ENCODE measurements at places on chromosomes 16 and 17.

GRCh38 chr17:13393841-13394710 lies 207.7 kb downstream of the HS3ST3A1 start:
- DNase-seq, result no peak

DNA sequence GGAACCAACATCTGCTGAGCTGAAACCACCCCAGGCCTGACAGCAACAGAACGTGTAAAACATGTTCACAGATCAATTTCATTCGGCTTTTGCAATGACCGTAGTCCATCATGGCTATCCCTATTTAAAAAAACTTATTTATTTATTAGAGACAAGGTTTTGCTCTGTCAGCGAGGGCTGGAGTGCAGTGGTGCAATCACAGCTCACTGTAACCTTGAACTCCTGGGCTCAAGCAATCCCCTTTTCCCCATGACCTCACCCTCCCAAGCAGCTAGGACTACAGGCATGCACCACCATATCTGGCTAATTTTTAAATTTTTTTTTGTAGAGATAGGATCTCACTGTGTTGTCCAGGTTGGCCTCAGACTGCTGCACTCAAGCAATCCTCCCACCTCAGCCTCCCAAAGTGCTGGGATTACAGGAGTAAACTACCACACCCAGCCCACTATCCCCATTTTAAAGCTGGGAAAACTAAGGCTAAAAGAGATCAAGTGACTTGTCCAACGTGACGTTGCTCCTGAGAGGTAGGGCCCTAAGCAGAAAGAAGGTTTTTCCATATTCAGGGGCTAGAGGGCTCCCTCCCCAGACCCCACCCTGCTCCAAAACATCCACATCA lies 77.7 kb downstream of the MYH11 start:
- no peak for DNase-seq

DNA sequence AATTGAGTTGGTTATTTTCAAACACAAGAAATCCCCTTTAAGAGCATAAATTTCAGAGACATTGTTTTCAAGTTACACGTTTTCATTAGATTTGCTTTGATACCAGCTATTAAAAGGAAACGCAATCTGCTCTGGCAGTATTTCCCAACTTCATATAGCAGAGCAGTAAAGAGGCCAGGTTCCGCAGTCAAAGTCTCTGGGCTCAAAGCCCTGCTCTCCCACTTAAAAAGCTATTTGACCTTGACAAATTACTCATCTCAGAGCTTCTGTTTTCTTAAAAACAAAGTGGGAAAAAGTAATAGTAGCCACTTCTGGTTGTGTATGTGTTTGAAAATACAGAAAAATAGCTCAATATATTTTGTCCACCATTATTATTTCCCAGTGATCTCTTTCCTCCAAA lies 89.7 kb upstream of the CDYL2 start:
- DNase-seq, result no peak

- DNase-seq, result no peak
These were observed 6.5 kb downstream of the SLC6A4 start for GRCh38 chr17:30229012-30229411.

DNA sequence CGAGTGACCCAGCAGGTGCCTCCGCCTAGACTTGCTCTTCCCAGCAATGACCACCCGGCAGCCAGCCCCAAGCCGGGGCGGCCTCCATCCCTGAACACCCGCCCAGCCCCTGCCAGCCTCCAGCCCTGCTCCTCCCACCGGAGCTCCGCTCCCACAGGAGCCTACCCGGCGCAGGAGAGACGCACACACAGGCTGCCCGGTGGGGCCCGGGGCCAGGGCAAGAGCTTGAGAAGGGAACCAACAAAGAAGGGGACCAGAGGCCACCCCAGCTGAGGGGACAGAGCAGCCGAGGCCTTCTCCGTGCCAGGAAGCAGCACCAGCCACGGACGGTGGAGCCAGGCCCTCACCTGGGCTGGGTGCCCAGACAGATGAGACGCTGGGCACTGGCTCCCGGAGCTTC lies 13.8 kb downstream of the PKD1 start:
- no peak for DNase-seq

DNA sequence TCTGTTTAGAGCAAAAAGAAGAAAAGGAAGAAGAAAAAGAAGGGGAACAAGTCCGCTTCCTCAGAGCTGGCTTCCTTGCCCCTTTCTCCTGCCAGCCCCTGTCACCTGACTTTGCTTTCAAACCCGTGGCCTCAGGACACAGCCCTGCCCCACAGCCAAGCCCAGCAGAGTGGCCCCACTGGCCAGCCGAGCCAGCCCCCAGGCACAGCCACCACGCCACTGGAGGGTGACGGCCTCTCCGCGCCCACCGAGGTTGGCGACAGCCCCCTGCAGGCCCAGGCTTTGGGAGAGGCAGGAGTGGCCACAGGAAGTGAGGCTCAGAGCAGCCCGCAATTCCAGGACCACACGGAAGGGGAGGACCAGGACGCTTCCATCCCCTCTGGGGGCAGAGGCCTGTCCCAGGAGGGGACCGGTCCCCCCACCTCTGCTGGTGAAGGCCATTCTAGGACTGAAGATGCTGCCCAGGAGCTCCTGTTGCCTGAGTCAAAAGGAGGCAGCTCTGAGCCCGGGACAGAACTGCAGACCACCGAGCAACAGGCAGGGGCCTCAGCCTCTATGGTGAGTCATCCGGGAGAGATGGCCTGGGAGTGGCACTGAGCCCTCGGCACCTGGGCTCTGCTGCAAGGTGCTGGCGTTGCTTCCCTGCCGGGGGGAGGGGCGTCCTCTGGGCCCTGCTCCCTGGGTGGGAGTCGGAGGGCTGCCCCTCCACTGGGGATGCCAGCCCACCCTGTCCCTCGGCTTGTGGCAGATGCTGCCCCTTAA lies 27.3 kb downstream of the RNF213 start:
- DNase-seq, result no peak

DNA sequence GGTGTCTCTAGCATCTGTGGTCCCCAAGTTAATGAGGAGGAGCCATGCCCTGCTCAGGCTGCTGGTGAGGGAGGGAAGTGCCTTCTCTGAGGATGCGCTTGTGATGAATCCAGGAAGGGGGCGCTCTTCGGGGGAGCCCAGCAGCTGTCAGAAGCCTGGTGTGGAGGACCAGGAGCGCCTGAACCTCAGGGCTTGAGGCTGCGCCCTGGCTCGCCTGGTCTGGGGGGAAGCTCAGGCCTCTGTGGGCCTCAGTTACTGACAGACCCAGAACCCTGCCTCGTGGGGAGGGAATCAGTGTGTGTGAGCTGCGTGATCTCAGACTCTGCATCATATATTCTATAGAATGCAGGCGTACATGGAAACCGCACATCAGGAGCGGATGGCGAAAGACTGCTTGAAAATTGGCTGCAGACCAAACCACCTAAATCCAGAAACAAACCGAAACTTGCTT lies 126.1 kb downstream of the SEC14L1 start:
- no peak for DNase-seq

GRCh38 chr17:27635275-27635823 lies 4.4 kb downstream of the LGALS9 start:
- DNase-seq, result no peak

- no peak for DNase-seq
These were observed 42.5 kb downstream of the DNAH17 start for GRCh38 chr17:78534492-78535272.

- no peak for DNase-seq
These were observed 1.9 kb downstream of the KAT2A start for GRCh38 chr17:42119301-42119700.

GRCh38 chr16:12341966-12342365 lies 365.4 kb downstream of the SNX29 start:
- no peak for DNase-seq

DNA sequence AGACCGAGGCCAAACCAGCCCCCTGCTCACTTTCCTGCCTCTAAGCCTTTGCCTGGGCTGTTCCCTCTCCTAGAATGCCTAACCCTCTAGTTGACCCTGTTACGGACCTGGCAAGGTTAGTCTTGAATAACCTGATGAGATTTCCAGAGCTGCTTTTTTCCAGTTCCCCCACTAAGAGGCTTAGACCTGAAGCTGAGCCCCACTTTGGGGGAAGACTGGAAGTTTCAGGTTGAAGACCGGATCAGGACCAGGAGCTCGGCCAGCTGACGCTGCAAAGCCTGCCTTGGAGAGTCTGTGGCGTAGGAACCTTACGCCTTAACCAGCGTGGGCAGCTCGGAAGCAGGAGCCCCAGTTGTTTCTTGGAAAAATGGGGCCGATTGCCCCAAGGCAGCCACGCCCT lies 129.8 kb downstream of the OR1D5 start:
- no peak for DNase-seq

GRCh38 chr17:77516902-77517301 lies 376.1 kb downstream of the SEC14L1 start:
- DNase-seq, result peak; percentile 34

- DNase-seq, result no peak
These were observed 19.8 kb downstream of the B9D1 start for GRCh38 chr17:19342611-19343255.

DNA sequence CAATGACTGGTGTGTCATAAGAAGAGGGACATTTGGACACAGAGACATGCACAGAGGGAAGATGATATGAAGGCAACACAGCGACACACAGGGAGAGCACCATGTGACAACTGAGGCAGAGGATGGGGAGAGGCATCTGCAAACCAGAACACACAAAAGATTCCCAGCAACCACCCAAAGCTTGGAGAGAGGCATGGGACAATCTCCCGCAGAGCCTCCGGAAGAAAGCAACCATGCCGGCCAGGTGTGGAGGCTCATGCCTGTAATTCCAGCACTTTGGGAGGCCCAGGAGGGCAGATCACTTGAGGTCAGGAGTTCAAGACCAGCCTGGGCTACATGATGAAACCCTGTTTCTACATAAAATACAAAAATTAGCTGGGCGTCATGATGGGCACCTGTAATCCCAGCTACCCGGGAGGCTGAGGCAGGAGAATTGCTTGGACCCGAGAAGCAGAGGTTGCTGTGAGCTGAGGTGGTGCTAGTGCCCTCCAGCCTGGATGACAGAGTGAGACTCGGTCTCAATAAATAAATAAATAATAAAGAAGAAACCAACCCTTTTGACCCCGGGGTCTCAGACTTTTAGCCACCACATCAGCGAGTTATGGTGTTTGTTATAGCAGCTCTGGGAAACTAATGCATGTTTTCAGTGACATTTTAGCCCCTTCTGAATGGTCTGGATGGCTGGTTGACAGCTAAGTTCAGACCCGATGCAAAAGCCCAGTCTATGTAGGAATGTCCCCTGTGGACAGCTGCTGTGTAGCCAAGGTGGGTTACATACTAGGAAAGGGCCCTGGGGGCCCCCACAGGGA lies 13.8 kb upstream of the PLCG2 start:
- DNase-seq, result no peak

- no peak for DNase-seq
These were observed 25.3 kb upstream of the WIPI1 start for GRCh38 chr17:68482576-68483041.

GRCh38 chr17:8706431-8706830 lies 38.2 kb downstream of the CCDC42 start:
- DNase-seq, result no peak

DNA sequence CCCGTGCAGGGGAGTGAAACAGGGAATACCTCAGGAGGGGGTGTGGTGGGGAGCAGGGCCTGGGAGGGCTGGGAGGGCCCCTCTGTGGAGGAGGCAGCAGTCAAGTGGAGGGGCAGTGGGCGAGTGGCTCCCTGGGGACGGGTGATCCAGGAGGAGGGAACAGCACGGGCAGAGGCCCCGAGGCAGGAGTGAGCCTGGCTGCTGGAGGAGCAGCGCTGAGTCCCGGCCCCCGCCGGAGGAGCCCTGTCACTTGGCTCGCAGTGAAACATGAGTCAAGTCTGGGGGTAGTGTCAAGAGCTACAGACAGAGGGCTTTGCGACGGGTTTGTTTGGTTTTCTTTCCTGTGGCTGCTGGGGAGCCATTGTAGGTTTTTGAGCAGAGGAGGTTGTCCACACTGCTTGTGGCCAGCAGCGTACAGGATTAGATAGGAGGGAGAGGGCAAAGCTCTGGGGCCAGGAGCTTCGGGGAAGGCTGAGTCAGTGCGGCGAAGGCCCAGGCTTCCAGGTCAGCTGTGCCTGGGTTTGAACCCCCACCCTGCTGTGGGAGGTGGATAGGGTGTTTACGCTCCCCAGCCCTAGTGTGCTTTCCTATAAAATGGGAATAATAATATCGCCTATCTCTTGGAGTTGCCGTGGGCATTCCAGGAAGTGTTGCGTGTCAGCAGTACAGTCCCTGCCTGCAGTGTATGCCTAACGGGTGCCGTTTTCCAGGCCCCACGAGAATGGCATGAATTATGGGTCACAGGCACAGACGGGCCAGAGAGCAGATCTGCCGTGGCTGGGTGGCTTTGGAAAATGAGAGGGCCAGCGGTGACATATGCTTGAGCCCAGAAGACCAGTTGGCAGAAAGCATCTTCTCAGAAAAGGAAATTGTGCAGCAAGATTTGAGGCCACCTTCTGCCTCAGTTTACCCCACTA lies 115.9 kb upstream of the CIBAR2 start:
- no peak for DNase-seq

- no peak for DNase-seq
These were observed 14.5 kb downstream of the SLC7A6OS start for GRCh38 chr16:68296291-68296690.

- no peak for DNase-seq
These were observed 1.1 kb upstream of the PIGQ start for GRCh38 chr16:568401-569258.

DNA sequence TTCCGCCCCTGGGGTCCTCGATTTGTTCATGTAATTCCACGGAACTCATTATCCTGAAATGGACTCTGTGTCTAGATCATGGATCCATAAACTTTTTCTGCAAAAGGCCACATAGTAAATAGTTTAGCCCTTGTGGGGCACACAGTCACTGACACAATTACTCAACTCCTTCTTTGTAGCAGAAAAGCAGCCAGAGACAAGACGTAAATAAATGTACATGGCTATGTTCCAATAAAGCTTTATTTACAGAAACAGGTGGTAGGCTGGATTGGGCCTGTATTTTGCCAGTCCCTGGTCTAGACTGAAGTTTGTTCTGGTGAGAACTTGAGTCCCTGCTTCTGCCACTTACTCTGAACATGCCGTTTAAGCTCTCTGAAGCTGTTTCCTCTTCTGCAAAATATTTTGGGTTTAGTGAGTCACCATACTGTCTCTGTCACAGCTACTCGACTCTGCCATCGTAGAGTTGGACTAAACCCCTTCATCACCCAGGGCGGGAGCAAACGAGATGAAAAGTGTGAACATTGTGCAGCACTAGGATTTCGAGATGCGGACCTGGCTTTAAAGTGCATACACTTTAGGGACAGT lies 61.9 kb upstream of the FOXF1 start:
- DNase-seq, result no peak

DNA sequence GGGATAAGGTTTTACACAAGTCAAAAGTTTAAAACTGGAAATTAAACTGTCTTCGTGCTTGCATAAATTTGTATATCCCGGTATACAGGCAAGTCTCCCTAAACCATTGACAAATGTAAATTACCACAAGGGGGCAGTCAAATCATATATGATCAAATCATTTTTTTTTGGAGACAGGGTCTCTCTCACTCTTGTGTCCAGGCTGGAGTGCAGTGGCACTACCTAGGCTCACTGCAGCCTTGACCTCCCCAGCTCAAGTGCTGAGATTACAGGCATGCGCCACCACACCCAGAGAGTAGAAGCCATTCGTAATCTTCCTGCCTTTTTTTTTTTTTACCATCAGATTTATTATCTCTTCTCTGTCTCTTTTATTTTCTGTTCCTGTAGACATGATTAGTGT lies 18.5 kb downstream of the TOP2A start:
- peak; percentile 23 for DNase-seq

GRCh38 chr17:51685287-51685909 lies 425.1 kb downstream of the UTP18 start:
- DNase-seq, result no peak

- no peak for DNase-seq
These were observed 63.7 kb downstream of the CACNG1 start for GRCh38 chr17:67107811-67108775.

Measured in activated CD4-positive, alpha-beta T cell treated with anti-CD3 and anti-CD28 coated beads, Interleukin-2, Interleukin-4, amounts not matched to agents 100 ng/mL and 50 ng/mL, durations not matched to agents 16 hours and 8 hours (primary cell).